ENCODE measurements at places on chromosomes 13 and 19.

- DNase-seq, result no peak
Observed at GRCh38 chr19:29861574-29861973, 49.8 kb downstream of the CCNE1 start.

DNA sequence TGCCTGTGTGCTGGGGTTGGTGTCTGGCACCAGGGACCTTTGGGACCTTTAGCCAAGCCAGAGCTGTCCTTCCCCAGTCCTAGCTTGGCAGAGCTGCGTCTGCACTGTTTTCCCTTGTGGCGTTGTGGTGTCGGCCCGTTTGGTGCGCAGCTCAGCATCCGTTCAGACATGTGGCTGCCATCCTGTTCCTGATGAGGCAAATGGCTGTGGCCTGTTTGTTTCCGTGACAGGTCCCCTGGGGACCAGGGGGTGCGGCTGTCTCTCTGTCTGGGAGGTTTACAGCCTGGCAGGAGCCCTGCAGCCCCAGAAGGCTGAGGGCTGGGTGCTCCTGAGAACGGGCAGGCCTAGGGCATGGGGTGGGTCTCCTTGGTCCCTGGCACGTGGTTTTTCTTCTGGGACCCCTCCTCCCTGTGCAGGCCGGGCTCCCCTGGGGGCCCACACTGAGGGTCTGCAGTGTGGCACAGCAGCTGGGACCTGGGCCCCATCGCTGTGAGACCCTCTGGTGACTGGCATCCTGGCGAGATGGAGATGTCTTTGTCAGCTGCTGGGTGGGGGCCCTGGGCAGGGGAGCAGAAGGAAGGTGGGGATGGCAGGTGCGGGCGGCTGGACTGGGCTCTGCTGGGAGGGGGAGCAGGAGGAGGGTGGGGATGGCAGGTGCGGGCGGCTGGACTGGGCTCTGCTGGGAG is 4.0 kb downstream of the SPPL2B start:
- peak; percentile 81 for DNase-seq

DNA sequence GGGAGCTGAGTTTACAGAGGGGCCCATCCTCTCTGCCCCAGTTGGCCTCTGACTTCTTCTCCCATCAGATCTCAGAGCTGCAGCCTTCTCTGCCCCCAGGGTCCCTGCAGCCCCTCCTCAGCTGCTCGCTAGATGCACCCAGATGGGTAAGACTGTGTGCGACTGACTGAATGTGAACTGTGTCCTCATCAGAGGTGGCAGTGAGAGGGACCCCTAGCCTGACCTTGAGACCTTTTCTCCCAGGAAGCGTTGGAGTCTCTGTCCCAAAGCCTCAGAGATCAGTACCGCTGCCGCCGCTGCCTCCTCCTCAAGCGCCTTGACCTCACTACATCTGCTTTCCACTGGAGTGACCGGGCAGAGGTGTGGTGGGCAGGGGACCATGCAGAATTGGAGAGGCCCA is 2.4 kb downstream of the FAM98C start:
- no peak for DNase-seq

DNA sequence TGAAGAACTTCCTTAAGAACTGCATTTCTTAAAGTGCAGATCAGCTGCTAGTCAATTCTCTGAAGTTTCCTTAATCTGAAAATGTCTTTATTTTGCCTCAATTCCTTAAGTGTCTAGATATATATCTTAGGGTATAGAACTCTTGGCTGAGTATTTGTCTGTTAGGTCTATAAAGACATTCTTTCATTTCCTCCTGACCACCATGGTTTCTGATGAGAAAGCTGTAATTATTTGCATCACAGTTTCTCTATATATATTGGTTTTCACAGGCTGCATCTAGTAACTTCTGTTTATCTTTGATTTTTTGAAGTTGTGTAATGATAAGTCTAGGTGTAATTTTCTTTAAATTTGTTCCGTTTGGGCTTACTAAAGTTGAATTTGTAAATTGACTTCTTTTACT is 15.2 kb downstream of the NDFIP2 start:
- DNase-seq, result no peak

- no peak for DNase-seq
Observed at GRCh38 chr13:44017756-44018309, 138.1 kb downstream of the LACC1 start.

DNA sequence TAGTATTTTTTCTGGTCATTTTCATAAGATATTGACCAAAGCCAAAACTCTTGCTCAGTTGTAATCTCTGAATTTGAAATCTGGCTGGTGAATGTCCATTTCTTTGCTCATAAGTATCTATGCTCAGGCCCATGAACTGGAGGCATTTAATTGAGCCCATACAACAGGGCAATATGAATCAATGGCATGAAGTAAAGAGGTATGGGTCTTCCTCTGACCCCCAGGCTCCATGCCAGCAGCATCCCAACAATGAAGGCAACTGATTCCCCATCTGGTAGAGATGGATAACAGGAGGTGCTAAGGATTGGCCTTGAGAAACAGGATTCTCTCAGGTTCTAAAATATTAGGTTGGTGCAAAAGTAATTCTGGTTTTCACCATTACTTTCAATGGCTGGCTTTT is 330.8 kb downstream of the LIG4 start:
- no peak for DNase-seq

DNA sequence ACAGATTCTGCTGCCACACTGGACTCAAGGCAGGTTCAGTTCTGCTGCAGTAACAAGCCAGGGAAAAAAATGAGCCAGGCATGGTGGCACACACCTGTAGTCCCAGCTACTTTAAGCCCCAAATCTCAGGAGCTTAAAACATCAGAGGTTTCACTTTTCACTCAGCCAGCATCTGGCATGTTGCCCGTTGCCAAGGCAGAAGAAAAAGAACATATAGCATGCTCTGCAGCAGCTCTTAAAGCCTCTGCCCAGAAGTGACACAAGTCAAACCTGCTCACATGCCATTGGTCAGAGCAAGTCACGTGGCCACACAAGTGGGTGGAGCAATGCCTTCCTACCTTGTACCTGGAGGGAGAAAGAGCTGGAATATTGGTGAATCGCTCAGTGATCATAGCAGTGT is 14.7 kb upstream of the ADGRE5 start:
- peak; percentile 80 for DNase-seq

All from NCI-H187 (cell line).